ENCODE measurements at places on chromosomes 12 and 14. TPM values are rescaled to one million over a fixed set of nuclear protein-coding genes. Genes with fewer than 3 reads are reported as not detected.

- DNase-seq = no peak
These were observed 33.7 kb upstream of the LRIG3 start for GRCh38 chr12:58954002-58954401.

GRCh38 chr12:104503191-104503590 is 46.4 kb downstream of the CHST11 start:
- DNase-seq = no peak

GRCh38 chr12:103880299-103881142 is 39.5 kb upstream of the NT5DC3 start:
- peak; percentile 26 for DNase-seq

- DNase-seq = no peak
These were observed 46.6 kb upstream of the LRIG3 start for GRCh38 chr12:58966939-58967338.

- DNase-seq = no peak
These were observed 774 bp upstream of the WDR20 start for GRCh38 chr14:102138961-102139285.

The SLC10A1 gene
- not detected for total RNA-seq

The CD4 gene
- total RNA-seq = not detected
